ENCODE measurements at places on chromosomes 4 and X. TPM values are rescaled to one million over a fixed set of nuclear protein-coding genes. Genes with fewer than 3 reads are reported as not detected.

GRCh38 chrX:110294087-110294486 is 23.8 kb downstream of the AMMECR1 start:
- no peak for DNase-seq

DNA sequence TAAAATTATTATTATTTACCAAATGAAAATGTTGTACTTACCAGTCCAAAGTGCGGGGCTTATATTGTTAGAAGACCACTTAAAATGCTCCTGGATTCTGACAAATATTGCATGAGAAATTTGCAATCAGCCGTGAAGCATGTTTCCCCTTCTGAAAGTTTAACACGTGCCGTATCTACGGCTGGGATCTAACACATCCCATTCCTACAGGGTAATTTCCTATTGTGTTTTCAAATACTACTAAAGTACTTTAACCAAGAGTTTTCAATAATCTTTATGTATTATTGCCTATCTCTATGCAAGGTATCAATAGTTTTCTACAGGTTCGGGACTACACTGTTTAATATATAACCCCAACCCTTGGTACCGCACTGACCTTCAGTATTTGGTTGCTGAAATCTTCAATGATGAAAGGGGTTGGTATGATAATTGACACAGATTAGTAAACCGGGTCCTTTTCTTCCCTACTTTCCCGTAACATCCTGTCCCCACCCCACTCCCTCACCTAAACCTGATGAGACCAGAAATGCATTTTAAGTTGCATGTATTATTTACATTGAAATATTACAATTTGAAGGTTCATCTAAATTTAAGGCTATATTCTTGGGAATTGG is 795 bp upstream of the BRWD3 start:
- no peak for DNase-seq

KDR gene
- not detected for total RNA-seq

GRCh38 chrX:46758163-46758955 is 559 bp downstream of the SLC9A7 start:
- DNase-seq = no peak

Measured in HepG2 (cell line).